ENCODE measurements at places on chromosomes 4 and X.

- DNase-seq, result no peak
Observed at GRCh38 chrX:69493193-69493592, 10.9 kb upstream of the NALF2 start.

GRCh38 chr4:88958080-88958479 is 98.9 kb downstream of the FAM13A start:
- no peak for DNase-seq

GRCh38 chr4:6909113-6909969 is at the start of gene TBC1D14:
Gene TBC1D14, plus strand, starts transcription at chr4:6909826. Its CDS starts 13,564 bp downstream, at chr4:6923390.
- peak; percentile 71 for DNase-seq

GRCh38 chr4:87354168-87355102 is 31.8 kb upstream of the HSD17B13 start:
- no peak for DNase-seq

DNA sequence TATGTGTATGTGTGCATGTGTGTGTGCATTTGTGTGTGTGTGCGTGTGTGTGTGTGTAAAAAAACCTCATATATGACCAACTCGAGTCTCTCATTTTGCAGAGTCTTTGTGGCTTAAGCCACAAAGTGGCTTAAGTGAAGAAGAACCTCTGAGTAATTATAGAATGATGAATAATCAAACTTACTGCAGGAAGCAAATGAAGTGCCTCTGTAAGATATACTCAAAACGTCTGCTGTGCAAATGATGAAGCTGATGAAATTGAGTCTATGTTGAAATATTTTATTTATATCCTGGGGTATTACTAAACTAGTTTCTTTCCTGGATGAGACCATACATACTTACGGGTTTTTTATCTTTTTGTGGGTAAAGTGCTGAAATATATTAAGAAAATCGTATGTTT is 1198.7 kb downstream of the PCDH7 start:
- DNase-seq, result no peak

DNA sequence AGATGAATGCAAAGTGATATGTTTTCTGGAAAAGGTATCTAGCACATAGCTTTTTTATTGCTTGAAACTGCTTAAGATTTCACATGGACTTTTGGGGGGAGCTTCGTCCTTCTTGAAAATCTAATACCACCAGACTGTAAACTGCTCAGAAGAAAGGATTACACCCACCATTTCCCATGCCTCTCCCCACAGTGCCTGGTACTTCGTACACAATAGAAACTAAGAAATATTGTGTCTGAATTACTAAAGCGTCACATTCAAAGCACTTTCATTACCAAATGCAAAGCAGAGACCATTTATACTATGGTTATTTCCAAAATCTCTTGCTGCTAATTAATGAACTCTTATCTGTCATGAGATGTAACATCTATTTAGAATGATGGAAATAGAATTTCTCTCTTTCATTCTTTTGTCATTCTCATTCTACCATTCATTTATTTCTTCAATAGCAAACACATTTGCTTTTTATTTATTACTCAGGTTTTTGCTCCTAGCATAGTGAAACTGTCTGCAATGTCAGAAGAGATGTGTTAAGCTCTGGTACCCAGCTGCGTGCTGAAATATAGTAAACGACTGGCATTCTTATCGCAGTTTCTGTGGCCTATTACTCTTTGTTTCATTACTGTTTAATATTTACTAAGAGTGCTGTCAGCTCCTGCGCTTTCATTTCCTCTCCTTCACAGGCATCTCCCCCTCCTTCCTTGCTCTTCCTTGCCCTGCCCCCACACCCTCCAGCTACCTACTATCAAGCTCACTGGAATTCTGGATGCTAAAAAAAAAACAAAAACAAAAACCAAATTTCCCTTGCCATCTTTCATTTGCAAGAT is 51.4 kb upstream of the RAPGEF2 start:
- DNase-seq, result no peak

- DNase-seq, result no peak
Observed at GRCh38 chr4:7377223-7377865, 57.4 kb downstream of the PSAPL1 start.
